Neural progenitor cell (in vitro differentiated cells): ENCODE measurements at places on chromosomes 11 and 22. TPM values are rescaled to one million over a fixed set of nuclear protein-coding genes. Genes with fewer than 3 reads are reported as not detected.

Gene APOA4
- total RNA-seq: 0.12 and 0.56 TPM in 2 replicates

Gene RIMBP3B
- 0.34 TPM in 1 of 2 replicates, not detected in the other for total RNA-seq

Gene BANF1
- total RNA-seq: 39.8 and 80.9 TPM in 2 replicates

Gene QSER1
- 49.4 and 79.2 TPM in 2 replicates for total RNA-seq

Gene CHRM1
- not detected in 2 replicates for total RNA-seq

Gene FBLN1
- total RNA-seq: 84.3 and 163 TPM in 2 replicates

Gene BLID
- total RNA-seq: not detected in 2 replicates
